A549 treated with dexamethasone at 1 μM for 4 hours (cell line): ENCODE measurements at places on chromosomes 6 and 20. TPM values are rescaled to one million over a fixed set of nuclear protein-coding genes. Genes with fewer than 3 reads are reported as not detected.

RCAN2 gene
- not detected in 5 replicates for total RNA-seq

NKX2-4 gene
- 0.03 TPM in 1 of 5 replicates, not detected in the others for total RNA-seq

MOXD1 gene
- total RNA-seq, result 1.2 to 1.7 TPM (median 1.5 TPM) in 5 replicates

ELOVL2 gene
- 5.5 to 7.6 TPM (median 6.9 TPM) in 5 replicates for total RNA-seq

PNLDC1 gene
- total RNA-seq, result 0.04 to 0.06 TPM (median 0.05 TPM) in 3 of 5 replicates, not detected in the others

SLC52A3 gene
- 0.34 to 0.60 TPM (median 0.45 TPM) in 5 replicates for total RNA-seq

RAMACL gene
- total RNA-seq, result 0.07 to 0.18 TPM (median 0.11 TPM) in 5 replicates

ZHX3 gene
- total RNA-seq, result 4.2 to 9.2 TPM (median 8.7 TPM) in 5 replicates

SCUBE3 gene
- total RNA-seq, result 0.05 to 0.11 TPM (median 0.06 TPM) in 5 replicates
